ENCODE measurements at places on chromosomes 13 and 19.

DNA sequence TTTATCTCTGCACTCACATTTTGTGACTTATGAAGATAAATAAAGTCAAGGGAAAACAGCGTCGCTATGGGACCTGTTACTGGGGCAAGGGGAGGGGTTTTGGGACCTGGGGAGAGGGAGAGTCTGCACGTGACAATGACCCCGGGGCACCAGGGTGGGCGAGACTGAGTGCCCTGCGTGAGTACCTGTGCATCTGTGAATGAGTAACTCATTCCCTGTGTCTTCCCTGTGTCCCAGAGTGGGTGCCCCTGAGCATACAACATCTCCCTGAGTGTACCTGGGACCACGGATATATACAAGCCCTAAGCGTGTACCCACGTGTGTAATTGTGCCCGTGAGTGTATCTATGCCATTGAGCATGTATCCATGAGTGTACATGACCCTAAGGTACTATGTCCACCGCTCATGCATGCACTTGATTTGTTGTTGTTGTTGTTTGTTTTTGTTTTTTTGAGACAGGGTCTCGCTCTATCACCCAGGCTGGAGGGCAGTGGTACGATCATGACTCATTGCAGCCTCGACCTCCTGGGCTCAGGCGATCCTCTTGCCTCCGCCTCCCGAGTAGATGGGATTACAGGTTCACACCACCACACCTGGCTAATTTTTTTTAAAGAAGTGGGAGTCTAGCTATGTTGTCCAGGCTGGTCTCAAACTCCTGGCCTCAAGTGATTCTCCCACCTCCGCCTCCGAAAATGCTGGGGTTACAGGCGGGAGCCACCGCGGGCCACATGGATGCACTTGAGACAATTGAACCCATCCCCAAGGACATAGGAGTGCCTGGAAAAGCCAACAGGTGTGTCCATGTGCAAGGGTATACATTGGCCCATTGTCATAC, 645 bp upstream of the TRAPPC5 start:
- DNase-seq, result no peak

DNA sequence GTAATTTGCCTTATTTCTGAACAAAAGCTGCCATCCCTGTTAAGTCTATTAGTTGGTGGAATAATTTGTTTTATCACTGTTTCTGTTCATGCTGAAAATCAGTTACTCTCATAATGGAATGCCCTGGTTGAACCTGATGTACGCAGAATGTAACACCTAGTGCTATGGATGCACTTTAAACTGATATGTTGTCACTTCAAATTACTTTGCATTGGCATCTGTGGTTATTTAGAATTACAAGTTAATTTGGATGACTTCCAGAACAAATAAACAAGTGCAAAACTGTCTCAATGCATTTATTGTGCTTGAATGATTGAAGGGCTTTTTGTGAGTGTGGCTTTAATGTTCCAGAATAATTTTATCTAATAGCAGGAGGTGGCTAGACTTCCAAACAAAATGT, 368.2 kb upstream of the SLITRK5 start:
- DNase-seq, result no peak

GRCh38 chr19:7187605-7188339, 106.4 kb downstream of the INSR start:
- no peak for DNase-seq

- DNase-seq, result no peak
Measured at GRCh38 chr13:103839460-103839859, 773.2 kb upstream of the SLC10A2 start.

GRCh38 chr13:110262508-110263291, 44.3 kb downstream of the COL4A1 start:
- peak; percentile 49 for DNase-seq

DNA sequence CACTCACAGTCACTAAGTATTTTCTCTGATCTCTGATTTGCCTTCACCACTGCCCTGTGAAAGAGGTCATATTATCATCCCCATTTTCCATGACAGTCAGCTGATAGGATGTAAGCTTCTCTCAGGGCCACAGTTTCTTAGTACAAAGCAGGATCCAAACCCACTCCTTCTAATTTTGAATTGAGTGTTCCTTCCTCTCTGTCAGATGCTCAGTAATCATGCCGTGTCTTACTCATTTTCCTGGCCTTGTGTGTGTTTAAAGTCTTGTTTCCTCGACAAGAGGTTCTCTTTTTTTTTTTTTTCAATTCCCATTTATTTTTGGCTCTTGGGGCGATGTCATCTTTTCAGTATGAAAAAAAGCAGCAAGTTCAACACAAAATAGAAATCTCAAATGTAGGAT, 72.3 kb downstream of the NAA16 start:
- DNase-seq, result no peak

DNA sequence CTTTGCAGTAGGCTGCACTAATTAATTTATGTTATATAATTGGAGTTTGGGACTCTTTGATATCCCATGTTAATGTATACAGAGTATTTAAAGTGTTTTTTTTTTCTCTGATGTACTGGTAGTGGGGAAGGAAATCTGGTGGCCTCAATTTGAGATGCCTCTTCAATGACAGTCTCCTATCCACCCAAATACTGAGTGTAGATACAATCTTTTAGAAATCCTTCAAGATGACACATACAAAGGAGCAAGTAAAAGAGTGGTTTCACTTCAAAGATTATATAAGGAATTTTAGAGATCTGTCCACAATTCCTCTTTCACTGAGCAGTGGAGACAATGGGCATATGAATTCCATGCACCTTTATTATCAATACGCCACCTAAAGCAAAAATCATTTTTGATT, 15.1 kb downstream of the NALCN start:
- DNase-seq, result no peak

- peak; percentile 40 for DNase-seq
Measured at GRCh38 chr19:1076951-1077350, 10.0 kb downstream of the ARHGAP45 start.

DNA sequence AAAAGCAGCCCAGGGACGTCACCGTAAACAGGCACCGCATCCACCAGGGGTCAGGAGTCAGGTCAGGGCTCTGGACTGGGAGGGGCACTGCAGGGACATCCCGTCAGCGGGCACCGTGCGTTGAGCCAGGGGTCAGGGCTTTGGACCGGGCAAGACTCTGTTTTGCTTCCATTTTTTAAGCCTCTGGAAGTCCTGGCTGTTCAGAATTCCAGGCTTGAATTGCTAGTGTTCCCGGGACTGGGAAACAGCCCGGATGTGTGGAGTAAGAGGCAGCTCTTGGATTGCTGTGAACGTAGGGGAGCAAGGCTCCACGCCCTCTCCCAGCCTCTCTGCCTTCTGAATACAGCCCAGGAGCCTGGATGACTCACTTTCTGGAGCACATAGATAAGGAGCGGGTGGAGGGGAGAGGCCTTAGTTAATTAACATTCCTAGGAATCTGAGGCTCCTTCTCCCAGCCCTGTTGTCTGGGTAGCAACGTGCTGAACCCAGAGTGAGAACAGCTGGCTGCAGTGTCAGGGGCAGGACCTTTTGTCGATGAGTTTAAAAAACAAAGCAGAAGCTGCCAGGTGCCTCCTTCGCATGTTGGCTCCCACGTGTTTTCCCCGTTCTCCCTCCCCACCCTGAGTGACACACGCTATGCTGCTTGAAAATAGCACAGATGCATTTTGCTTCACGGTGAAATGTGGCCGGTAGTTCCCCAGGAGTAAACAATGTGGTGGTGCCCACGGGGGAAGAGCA, 21.9 kb downstream of the ATP11A start:
- peak; percentile 92 for DNase-seq

GRCh38 chr13:38590230-38590629, 96.6 kb upstream of the FREM2 start:
- DNase-seq, result no peak

DNA sequence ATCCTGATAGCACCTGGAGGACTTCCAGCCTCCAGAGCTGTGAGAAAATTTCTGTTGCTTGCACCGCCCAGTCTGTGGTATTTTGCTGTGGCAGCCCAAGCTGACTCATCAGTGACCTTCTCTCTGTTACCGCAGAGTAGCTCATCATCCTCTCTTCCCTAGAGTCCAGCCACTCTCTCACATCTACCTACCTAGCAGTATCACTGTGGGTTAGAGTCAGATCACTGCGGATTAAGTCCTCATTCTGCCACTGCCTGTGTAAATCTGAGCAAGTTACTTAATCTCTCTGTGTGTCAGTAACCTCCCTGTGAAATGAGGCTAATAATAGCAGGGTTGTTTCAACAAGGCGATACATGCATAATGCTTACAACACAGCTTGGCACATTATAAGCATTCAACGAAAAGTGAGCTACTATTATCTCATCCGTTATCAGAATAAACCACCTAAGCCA, 40.3 kb upstream of the USPL1 start:
- peak; percentile 78 for DNase-seq

DNA sequence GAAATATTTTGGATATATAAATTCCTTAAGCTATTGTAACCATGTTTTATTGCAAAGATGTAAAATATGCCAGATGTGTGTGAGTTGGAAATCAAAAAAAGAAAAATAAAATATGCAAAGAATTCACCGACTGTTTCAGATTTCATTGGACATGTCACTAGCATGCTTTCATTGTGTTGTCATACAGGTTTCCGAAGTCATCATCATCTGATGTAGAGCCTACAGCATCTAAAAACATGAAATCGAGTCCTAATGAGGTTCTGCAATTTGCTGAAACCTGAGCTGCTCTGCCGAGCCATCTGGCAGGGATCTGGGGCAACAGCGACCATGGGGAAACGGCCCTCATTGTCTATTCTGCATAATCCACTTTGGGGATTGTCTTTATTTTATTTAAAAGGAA, 196.1 kb upstream of the MAB21L1 start:
- no peak for DNase-seq

DNA sequence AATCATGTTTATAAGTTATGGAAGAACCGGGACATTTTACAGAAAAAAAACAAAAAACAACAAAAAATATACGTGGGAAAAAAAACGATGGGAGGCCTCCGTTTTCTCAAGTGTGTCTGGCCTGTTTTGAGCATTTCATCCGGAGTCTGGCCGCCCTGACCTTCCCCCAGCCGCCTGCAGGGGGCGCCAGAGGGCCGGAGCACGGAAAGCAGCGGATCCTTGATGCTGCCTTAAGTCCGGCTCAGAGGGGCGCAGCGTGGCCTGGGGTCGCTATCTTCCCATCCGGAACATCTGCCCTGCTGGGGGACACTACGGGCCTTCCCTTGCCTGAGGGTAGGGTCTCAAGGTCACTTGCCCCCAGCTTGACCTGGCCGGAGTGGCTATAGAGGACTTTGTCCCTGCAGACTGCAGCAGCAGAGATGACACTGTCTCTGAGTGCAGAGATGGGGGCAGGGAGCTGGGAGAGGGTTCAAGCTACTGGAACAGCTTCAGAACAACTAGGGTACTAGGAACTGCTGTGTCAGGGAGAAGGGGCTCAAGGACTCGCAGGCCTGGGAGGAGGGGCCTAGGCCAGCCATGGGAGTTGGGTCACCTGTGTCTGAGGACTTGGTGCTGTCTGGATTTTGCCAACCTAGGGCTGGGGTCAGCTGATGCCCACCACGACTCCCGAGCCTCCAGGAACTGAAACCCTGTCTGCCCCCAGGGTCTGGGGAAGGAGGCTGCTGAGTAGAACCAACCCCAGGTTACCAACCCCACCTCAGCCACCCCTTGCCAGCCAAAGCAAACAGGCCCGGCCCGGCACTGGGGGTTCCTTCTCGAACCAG, 1.8 kb upstream of the APOE start:
- DNase-seq, result peak; percentile 20

DNA sequence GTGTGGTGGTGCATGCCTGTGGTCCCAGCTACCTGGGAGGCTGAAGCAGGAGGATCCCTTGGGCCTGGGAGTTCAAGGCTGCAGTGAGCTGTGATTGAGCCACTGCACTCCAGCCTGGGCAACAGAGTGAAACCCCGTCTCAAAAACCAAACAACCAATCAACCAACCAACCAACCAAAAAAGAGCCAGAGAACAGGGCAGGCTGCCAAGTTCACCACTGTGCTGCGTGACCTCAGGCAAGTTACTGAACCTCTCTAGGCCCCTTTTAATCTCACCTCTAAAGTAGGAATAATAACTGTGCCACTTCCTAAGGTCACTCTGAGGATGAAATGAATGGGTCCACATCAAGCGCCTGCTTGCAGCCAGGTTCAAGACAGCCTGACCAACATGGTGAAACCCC, 16.9 kb downstream of the TJP3 start:
- no peak for DNase-seq

GRCh38 chr19:54448040-54448773, 792 bp upstream of the LENG8 start:
- peak; percentile 69 for DNase-seq

- peak; percentile 58 for DNase-seq
Measured at GRCh38 chr19:55552620-55553019, 7.3 kb upstream of the SBK3 start.

- no peak for DNase-seq
Measured at GRCh38 chr13:90709319-90709718, 638.2 kb upstream of the MIR17HG start.

GRCh38 chr19:19308373-19308772, 11.9 kb downstream of the SUGP1 start:
- DNase-seq, result no peak
